Activated naive CD4-positive, alpha-beta T cell treated with anti-CD3 and anti-CD28 coated beads for 36 hours (primary cell): ENCODE measurements at places on chromosomes 2 and 18.
A peak's percentile ranks its signal among the peaks of the same experiment; 100 is the strongest.

- no peak for DNase-seq
Measured at GRCh38 chr2:58876126-58876525, 635.0 kb upstream of the FANCL start.

- no peak for DNase-seq
Measured at GRCh38 chr2:83585250-83585649, 873.8 kb downstream of the SUCLG1 start.

DNA sequence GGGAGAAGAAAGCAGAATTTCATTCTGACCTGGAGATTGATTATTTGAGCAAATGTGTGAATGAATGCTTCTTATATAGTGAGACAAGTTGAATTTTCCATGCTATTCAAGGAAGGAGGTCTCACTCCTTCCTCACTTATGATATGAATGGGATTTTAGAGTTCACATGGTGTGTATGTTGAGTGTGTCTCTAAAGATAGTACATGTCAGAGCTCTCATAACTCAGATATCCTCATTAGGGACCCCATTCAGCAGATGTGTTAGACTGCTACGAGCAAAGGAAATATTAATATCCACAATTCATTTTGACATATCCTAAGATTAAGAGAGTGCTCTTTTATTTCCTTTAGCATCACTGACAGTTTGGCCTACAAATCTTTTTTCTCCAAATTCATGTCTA, 368.5 kb downstream of the ARHGAP15 start:
- no peak for DNase-seq

- DNase-seq = peak; percentile 62
Measured at GRCh38 chr18:35407871-35408481, 30.8 kb upstream of the ZNF396 start.

GRCh38 chr2:148948868-148949267, 73.8 kb downstream of the KIF5C start:
- no peak for DNase-seq

DNA sequence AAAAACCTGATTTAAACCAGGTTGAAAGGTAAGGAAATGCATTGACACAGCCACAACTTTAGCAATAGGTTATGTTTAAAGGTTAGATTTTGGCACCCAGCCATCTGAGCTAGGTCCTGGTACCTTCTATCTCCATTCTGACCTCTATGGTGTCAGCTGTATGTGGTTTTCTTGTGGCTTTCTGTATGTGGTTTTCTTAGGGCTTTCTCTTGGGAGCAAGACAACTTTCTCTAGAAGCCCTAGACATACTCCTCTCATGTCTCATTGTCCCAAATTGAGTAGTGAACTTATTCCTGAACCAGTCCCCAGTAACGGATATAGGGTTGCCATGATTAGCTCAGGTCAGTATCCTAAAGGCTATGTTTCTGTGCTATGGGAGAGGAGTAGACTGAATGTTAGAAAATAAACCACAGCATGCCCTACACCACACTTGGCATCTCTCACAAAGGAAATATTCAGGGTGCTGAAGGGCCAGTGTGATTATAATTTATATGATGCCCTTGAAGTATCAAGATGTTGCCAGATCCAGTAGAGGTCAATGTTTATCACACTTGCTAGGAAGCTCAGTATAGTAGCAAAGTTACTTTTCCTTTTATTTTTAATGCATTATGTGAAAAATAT, 176.1 kb downstream of the CAPN13 start:
- DNase-seq = no peak

DNA sequence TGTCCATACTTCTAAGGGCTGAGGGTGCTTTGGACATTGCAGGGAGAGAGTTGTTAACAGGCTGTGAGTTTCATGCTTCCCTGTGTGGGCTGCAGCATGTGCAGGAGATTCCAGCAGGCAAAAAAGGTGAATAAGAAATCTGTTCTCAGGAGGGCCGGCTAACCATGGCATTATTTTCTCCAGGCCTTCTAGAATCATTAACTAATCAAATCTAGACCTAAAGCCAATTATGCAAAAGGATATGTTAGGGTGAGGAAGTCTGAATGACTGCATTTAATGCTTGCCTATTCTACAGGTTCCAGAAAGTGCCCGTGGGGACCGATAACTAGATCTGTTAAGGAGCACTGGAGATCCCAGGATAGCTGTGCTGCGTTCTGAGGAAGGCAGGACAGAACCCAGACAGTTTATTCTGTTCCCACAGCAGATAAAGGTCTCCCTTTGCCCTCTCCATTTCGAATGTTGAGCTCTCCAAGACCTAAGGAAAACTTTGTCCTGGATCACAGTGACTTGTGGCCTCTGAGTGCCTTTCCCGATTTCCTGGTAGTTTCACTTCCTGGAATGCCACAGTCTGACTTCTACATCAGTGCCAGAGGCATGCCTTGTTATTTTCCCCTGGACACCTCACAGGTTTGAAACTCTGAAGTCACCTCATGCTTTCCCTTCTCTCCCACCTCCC, 50.0 kb upstream of the ZFP36L2 start:
- no peak for DNase-seq

- DNase-seq = no peak
Measured at GRCh38 chr2:47266939-47267710, 112.0 kb upstream of the STPG4 start.

GRCh38 chr2:104876606-104877570, 23.0 kb downstream of the POU3F3 start:
- DNase-seq = no peak

- no peak for DNase-seq
Measured at GRCh38 chr2:9946818-9947217, 4.7 kb upstream of the GRHL1 start.

DNA sequence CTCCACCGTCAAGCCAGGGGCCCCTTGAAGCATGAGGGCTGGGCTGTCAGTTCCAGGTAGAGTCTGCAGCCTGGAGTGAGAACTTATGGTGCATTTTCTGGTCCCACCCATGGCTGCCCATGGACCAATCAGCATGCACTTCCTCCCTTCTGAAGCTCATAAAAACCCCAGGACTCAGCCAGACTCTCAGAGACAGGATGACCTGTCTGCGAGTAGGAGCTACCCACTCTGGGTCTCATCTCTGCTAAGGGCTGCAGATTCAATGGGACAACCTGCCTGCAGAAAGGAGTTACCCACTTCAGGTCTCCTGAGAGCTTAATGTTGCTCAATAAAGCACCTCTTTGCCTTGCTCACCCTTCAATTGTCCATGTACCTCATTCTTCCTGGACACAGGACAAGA, 9.4 kb upstream of the DUSP19 start:
- DNase-seq = no peak

DNA sequence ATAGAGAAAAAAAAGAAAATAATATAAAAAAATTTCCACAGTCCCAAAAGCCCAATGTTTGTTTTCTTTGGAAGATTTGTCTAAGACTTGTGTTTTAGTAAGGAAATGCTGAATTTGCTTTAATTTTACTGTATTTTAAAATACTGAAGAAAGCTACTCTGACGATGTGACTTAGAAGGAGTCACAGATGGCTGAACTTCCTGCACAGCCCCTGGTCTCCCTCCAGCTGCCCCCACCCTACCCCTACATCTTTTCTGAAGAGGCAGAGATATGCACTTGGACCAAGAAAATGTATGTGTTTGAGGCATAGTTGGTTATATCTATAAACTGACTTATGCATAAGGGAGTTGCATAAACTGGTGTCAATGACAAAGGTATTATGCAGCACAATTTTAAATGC, 172.3 kb downstream of the CDH2 start:
- DNase-seq = no peak

- no peak for DNase-seq
Measured at GRCh38 chr2:25684577-25685473, 11.4 kb upstream of the DTNB start.

DNA sequence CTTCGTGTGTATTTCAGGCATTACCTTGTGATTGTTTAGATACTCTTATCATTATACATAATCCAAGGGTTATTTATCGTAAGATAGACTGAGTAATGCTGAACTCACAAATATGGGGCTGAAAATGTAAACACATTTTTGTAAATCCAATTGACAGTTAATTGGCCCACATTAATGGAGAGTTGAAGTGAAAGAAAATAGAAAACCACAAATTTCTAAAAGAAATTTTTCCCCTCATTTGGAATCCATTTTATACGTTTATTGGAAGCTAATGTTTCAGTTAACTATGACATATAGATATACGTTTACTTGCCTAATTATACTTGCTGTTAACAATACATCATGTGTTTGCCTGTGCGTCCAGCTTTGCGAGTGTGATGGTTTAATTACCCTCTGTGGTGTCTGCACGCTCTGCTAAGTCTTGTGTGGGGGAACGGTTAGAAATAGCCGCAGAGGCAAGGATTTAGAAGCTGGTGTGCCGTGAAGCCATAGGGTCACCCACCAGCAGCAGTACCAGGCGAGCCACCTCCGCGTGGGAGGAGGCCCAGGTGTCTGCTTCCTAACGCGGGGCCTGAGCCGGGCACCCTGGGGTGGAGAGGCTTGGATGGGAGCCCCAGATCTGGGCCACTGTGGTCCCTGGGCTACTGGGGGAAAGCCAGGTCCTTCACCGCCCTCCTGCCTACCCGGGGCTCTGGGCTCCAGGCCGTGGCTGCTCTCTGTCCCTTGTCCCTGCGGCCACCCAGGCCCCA, 38.0 kb downstream of the TSHZ1 start:
- DNase-seq = no peak

DNA sequence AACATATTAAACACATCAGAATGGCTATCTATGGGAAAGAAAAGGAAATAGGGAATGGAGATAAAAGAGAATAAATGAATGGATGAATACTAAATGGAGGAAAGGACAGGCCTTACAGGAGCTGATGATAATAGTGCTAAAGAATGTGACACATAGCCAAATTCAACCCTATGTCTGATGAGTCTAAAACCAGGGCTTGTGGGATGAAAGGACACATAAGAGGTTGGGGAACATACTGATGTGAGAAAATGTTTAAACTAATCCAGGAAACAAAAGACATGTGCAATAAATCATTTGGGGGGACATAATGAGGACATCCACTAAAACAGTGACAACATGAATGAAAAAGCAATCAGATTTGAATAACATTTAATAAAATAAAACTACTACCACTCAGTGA, 120.0 kb downstream of the DYM start:
- DNase-seq = no peak

GRCh38 chr2:9767656-9768281, 75.5 kb upstream of the TAF1B start:
- DNase-seq = no peak

DNA sequence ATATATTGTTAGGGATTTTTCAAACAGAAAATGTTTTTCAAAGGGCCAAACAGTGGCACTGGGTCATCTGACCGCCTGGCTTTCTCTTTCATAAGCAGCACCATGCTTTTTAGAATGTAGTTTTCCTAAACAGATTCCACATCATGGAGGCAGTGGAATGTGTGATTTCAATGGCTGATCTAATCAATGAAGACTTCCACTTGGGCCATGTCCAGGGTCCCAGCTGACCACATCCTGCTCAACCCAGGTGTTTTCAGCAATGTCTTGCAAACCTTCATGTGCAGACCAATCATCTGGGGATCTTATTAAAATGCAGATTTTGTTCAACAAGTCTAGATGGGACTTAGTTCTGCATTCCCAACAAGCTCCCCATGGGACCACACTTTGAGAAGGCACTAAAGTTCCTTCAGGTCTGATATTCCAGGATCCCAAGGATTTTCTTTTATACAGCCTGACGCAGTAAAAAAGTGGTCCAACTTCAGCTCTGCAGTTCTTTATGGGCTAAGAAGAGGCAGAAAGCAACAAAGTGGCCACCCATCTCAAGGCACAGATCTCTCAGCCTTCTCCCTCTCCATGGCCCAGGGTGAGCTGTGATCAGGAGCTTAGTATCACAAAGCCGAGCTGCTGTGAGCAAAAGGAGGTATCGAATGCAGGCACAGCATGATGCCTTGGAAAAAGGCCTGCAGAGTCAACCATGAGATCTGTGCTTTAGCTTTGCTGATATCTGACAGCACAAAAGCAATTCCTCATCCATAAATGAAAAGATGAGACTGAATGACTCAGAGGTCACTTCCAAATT, 3.7 kb downstream of the ALKAL2 start:
- no peak for DNase-seq

- DNase-seq = no peak
Measured at GRCh38 chr2:64063924-64064331, 44.7 kb upstream of the VPS54 start.

GRCh38 chr18:48850822-48851598, 99.8 kb downstream of the SMAD7 start:
- DNase-seq = no peak

DNA sequence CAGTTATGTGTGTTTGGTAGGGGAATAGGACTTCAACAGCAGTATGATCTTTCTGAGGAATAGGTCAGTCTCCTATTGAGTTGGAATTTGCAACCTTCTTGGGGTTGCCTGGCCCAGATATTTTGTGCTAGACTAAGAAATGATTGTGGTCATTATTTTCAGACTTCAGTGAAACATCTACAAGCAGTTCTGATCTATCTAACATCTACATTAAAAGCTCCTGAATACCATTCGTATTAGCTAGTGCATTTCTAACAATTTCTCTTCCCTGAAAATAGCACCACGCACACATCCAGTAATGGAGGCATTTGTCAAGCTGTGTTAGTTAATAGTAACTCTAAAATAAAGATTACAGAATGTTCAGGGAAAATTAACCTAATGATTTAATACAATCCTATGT, 179.3 kb downstream of the FIGN start:
- DNase-seq = no peak

DNA sequence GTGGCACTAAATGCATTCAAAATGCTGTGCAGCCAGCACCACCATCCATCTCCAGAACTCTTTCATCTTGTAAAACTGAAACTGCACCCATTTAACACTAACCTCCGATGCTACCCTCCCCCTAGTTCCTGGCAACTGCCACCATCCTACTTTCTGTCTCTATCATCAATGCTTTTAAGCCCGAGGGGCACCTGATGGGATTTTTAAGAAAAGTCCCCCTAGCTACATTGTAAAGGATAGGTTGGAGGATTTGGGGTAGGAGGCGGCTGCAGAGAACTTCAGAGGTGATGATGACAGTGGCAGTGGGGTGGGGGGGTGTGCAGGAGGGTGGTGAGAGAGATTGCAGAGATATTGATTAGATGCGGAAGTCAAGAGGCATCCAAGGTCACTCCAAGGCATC, 10.8 kb upstream of the YWHAQ start:
- peak; percentile 66 for DNase-seq

- DNase-seq = no peak
Measured at GRCh38 chr2:226117510-226118065, 682.0 kb downstream of the IRS1 start.

GRCh38 chr2:128024816-128025215, 3.0 kb downstream of the SAP130 start:
- DNase-seq = no peak

- DNase-seq = no peak
Measured at GRCh38 chr18:35345950-35346349, 1.7 kb upstream of the ZNF24 start.

- no peak for DNase-seq
Measured at GRCh38 chr18:49249521-49249920, 210.9 kb downstream of the DYM start.

DNA sequence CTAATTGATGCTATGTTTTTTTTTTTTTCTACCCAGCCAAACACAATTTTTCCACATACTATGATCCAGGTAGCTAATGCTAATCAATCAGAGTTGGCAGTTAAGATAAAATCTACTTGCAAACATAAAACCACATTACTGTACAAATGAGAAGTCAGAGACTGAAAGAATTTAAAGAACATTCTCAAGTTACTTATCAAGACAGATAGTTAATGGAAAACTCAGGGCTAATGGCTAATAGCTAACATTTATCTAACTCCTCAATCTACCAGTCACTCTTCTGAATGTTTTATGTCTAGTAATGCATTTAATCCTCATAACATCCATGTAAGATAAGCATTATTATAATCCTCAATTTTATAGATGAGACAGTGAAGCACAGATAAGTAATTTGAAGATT, 537.6 kb upstream of the SETBP1 start:
- DNase-seq = no peak

GRCh38 chr2:31580321-31581117, at the start of gene SRD5A2:
SRD5A2 (minus strand) TSS chr2:31580938; CDS start chr2:31580900, 38 bp downstream.
- no peak for DNase-seq
